GM12891 (cell line): ENCODE measurements at places on chromosomes 11 and 22.

DNA sequence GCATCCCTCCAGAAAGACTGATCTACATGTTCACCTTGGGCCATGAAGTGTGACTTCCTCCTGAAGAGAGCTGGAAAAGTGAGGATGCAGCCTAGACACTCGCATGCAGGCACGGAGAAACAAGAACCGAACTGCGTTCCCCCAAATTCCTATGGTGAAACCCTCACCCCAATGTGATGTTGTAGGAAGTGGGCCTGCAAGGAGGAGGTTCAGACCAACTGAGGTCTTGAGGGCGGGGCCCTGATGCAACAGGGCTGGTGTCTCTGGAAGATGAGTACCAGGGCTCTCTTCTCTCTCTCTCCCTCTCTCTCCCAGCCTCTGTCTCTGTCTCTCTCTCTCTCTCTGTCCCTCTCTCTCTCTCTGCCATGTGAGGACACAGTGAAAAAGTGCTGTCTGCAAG is 501.1 kb downstream of the BRD1 start:
- DNase-seq: no peak

- no peak for DNase-seq
Observed at GRCh38 chr11:60125956-60126585, 37.6 kb downstream of the MS4A2 start.

GRCh38 chr22:33070600-33070999 is 12.4 kb upstream of the SYN3 start:
- DNase-seq: no peak

GRCh38 chr11:1966531-1966930 is 19.4 kb downstream of the MRPL23 start:
- no peak for DNase-seq

DNA sequence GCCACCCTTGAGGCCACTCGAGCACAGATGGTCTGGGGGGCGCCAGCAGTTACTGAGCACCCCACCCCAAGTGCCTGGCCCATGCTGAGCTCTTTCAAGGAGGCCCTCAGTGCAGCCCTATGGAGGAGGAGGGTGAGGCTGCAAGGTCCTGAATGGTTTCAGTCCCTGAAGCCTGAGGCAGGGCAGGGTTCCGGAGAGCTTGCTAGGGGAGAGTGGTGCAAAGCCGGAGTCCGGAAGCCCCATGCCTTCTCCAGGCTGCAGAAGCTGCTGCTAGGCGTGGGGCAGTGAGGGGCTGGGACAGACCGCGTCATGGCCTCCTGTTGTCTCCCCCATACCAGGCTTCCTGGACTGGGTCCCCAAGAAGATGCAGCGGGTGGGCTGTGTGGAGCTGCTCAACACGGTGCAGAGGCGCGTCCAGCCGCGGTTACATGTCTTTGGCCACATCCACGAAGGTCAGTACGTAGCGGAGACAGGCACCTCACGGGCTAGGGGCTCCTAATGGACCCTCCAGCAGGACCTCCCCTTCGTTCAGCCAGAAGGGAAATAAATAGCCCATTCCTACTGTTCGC is 90.6 kb downstream of the MPPED1 start:
- no peak for DNase-seq

DNA sequence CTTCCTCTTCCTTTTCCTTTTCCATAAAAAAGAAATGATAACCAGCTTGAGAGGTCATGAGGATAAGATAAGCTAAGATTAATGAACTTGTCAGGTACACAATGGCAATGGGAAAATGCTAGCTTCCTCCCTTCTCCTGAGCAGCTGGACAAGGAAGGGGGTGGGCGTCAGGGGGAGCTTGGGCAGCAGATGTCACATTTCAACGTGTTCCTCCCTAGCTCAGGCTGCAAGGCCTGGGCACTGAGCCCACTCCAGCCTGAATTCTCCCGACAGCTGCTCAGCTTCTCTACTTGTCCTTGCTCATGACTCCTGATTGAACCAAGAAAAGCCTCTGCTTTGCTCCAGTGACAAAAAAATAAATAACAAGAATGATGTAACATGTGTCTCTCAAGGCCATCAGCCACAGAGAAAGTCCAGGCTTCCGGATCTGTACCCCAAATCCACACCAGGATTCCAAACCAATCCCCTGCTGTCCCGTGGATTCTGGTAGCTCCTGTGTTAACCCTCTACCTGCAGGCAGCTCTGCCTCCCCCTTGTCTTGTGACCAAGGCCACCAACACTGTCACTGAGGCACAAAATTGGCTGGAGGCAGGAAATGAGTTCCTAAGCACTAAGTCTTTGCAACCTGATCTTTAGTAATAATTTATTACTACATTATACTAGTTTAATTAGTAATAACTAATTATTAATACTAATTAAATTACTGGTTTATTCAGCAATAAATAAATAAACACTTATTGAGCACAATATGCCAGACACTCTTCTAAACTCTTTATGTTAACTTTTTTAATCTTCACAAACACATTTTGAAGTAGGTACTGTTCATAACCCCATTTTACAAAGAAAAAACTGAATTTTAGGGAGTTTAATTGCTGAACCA is 146.5 kb downstream of the CCDC34 start:
- no peak for DNase-seq

- DNase-seq: no peak
Observed at GRCh38 chr11:1776944-1777715, 13.4 kb upstream of the CTSD start.

DNA sequence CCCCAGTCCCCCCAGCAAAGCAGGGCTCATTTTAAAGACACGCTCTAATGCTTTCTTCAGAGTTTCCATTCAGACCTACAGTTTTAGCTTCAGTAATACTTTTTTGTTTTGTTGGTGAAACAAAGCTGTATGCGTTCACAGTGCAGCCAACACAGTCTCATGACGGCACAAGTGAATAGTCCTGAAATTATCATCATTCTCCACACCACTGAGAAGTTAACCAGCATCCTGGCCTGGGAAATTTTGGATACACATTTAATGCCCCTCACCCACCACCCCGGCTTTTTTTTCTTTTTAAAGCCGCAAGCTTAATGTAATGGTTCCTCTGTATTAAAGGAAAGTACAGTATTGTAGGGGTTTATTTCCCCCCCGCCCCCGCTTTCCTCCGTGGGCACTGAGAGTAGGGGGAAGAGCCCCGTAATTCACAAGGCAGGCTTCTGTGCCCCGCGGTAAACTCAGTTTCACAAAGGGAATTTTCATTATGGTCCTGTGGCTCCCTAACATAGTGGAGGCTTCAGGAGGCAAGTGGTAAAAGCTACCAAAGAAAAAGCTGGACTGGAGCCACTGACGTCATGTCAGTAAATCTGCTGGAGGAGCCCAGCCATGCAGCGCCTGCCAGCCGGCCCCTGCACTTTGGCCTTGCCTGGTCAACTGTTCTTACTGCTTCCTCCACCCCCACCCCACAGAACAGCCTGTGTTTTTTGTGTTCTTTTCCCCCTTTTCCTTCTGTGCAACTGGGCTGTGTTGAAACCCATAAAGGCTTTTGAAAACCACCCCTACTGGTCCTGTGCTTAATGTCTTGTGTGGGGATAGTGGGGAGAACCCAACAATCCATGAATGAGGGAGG is 18.2 kb downstream of the TEAD1 start:
- no peak for DNase-seq

- no peak for DNase-seq
Observed at GRCh38 chr11:45234306-45235006, 51.7 kb downstream of the SYT13 start.

GRCh38 chr11:216081-216974 is 8.8 kb downstream of the RIC8A start:
- no peak for DNase-seq

- no peak for DNase-seq
Observed at GRCh38 chr11:104106136-104106754, 57.7 kb downstream of the PDGFD start.

DNA sequence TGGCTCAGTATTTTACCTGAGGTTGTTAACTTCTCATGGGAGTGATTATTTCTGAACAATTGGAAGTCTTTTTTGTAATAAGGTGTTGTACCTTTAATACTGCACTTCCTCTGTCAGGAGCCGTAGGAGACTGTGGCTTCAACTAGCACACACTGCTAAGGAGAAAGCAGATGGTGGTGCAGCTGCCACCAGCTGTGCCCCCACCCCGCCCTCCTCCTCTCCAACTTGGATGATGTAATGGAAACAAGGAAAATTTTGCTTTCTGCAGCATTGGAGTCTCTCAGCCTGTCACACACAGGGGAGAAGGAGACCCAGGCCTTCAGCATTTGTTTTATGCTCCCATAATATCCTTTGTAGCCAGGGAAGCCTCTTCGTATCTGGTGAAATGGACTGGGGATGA is 91.2 kb downstream of the TEAD1 start:
- no peak for DNase-seq

DNA sequence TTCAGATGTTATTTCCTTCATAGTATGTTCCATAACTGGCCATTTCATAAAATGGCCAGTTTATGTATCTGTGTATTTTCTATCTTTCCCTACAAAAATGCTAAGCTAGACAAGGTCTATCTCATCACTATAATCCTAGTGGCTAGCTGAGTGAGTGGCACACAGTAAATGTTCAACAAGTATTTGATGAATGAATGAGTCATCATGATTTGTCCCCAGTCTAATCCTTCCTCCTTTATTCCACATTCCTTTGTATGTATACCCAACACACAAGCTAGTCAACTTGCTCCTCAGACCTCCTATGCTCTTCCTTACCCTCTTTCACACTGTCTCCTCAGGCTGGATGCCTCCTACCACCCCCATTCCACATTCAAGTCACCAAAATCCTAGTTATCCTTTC is 12.5 kb downstream of the APLNR start:
- no peak for DNase-seq

- DNase-seq: peak; percentile 89
Observed at GRCh38 chr11:69918938-69919650, 99.9 kb upstream of the FGF3 start.

- DNase-seq: no peak
Observed at GRCh38 chr11:29962243-29962642, 54.6 kb downstream of the KCNA4 start.

DNA sequence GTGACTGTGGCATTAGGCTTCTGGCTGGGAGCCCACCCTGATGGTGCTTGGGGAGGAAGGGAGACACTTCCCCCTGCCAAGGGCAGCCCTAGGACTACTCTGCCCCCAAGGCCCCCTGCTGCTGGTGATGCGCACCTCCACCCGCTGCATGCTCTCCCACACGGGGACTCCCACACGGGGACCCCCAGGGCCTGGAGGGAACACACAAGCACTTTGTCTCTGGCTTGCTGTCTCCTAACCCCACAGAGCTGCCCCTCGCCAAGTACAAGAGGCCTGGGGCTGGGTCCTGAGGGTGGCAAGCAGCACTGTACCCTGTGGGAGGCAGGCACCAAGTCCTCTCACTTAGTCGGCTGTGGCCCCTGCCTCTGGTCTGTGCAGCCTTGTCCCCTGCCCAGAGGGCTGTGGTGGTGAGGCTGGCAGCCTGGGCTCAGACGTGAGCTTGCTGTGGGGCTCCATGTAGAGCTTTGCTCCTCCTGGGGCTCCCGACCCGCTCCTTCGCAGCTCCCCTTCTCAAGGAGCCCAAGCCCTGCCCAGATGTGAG is 7.9 kb downstream of the LRRC75B start:
- no peak for DNase-seq

DNA sequence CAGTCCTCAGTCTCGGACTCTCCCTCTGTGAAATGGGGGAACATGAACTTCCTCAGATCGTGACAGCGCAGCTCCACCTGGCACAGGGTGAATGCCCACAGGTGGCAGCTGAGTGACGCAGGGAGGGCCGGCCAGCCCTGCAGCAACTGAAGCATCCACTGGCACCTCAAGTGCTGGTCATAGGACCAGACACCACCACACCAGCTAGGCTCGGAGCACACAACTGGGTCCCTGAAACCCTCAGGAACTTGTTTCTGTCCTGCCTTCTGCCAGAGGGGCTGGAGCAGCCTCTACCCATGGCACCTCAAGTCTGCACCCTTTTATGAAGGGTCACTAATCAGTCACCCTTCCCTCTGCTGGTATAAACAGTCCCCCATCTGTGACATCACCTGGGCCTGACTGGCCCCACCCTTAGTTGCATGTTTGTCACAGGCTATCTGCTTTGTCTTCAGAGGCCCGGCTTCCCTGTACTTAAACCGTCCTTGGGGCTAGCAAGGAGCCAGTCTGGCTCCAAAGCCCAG is 7.4 kb upstream of the CDC42BPG start:
- no peak for DNase-seq

DNA sequence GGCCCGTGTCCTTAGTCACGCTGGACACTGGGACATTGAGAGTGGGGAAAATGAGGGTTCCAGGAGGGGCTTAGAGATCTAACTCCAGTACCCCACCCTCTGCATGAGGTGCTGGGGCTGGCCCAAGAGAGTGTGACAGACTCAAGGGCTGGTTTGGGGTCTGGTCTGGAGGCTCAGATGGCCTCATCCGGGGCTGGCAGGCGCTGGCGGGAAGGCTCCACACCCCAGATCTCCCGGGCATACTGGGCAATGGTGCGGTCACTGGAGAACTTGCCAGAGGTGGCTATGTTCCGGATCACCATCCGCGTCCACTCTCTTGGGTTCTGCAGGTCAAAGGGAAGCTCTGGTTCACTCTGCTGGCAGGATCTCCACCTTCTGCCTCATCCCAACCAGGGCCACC is 2.5 kb upstream of the RASGRP2 start:
- DNase-seq: no peak

- no peak for DNase-seq
Observed at GRCh38 chr11:134342572-134343340, 11.0 kb downstream of the GLB1L2 start.

- no peak for DNase-seq
Observed at GRCh38 chr11:92848578-92848977, 120.9 kb upstream of the MTNR1B start.

GRCh38 chr22:45284705-45285262 is at the start of gene UPK3A:
UPK3A (plus strand) TSS chr22:45284949; CDS start chr22:45285014, 65 bp downstream.
- DNase-seq: peak; percentile 41

DNA sequence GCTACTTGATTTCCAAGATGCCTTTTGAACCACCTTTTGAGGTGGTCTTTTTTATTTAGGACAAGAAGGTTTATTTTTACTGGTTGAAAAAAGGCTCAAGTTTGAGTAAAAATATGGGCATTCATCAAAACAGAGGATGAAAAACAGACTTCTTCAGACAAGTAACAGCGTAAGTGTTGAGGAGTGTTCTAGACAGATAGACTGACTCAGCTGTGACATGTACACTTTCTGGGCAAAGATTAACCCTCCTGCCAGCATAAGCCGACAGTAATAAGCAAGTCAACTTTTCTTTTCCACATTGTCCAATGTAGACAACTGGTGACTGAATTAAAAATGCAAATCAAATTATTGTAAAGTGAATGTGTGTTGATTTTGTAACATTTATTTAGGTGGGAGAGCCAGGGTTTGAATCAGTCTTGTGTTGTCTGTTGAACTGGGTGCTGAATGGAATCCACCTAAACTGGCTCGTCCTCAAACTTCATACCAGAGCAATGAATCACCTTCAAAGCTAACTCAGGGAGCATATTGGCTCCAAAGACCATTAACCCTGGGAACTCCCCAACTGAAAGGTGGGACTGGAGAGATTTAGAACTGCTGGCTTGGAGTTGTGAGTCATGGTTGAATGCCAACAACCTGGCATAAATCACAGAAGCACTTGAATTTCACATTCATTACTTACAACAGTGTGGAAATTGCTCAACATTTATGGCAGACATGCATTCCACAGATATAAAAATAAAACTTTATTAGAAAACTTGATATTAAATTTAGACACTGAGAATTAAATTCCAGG is 377.0 kb downstream of the ETS1 start:
- no peak for DNase-seq
